Fibroblast of skin of abdomen (primary cell): ENCODE measurements at places on chromosomes 4 and X.

- no peak for DNase-seq
Measured at GRCh38 chr4:174210354-174210753, 73.1 kb downstream of the FBXO8 start.

GRCh38 chrX:275967-276580 is 5.1 kb upstream of the PLCXD1 start:
- peak; percentile 53 for DNase-seq

DNA sequence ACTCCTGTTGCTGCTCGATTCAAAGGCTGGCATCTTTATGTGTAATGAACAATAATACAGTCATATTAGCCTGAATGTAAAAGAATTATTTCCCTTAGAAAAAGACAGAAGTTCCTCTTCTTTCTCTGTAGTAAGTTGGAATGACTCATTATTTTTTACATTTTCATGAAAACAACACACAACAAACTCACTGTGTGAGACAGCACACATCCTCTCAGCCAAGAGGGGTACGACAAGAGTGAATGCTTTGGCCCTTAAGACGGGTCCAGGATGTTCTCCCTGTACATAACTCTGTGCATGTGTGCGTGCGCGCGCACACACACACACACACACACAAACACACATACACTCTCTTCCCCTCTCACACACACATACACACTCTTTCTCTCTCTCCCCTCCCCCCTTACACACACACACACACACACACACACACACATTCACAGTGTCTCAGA is 72.8 kb downstream of the MANBA start:
- DNase-seq = no peak

GRCh38 chrX:17160975-17161374 is 214.0 kb upstream of the NHS start:
- no peak for DNase-seq

DNA sequence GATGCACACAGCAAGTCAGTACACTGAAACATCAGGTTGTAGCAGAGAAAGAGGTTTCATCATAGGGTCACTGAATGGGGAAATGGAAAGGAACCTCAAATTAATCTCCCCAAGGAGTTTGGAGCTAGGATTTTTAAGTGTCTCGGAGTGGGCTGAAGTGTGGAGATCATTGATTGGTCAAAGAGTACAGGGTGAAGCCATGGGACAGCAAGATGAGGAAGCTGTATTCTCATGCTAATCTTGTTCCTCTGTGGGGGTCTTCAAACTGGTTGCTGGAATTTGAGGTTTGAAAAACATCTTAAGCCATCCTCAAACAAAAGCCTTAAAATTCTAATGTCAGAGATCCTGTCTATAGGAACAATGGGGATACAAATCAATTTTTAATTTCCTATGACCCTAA is 78.8 kb upstream of the TEX13A start:
- no peak for DNase-seq

DNA sequence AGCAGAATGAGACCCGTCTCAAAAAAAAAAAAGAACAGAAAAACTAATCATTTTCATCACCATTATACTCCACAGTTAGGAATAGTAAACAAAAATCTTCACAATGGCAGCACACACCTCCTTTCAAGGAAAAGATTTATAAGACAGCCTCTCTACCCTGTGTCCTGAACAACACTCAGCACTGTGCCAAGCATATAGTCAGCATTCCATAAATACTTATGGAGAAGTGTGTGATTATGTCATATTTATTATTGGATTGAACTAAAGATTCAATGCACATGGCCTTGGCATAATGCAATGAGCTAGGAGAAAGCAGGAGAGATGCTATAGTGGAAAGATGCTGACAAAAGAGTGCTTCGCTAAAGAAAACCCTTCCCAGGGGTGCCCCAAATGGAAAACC is 52.6 kb downstream of the FAM114A1 start:
- DNase-seq = peak; percentile 31

GRCh38 chr4:109902559-109903251 is 10.0 kb upstream of the EGF start:
- no peak for DNase-seq

GRCh38 chr4:65580551-65580950 is 89.7 kb downstream of the EPHA5 start:
- DNase-seq = peak; percentile 29

GRCh38 chr4:25424539-25425228 is 47.6 kb downstream of the ANAPC4 start:
- DNase-seq = no peak
